ENCODE measurements at places on chromosomes 12 and 14. TPM values are rescaled to one million over a fixed set of nuclear protein-coding genes. Genes with fewer than 3 reads are reported as not detected.

The OR6C74 gene
- total RNA-seq: not detected

The PRH1 gene
- total RNA-seq: 85.8 TPM

The GXYLT1 gene
- total RNA-seq: 20.2 TPM

The GPR137C gene
- 5.0 TPM for total RNA-seq

The SRGAP1 gene
- total RNA-seq: 6.1 TPM

The CCER1 gene
- total RNA-seq: not detected

The RPGRIP1 gene
- 0.41 TPM for total RNA-seq

The HOXC4 gene
- 0.21 TPM for total RNA-seq

The HCAR3 gene
- total RNA-seq: 2.6 TPM

The SPX gene
- total RNA-seq: 19.8 TPM

The KRT85 gene
- not detected for total RNA-seq

The E2F7 gene
- 7.1 TPM for total RNA-seq

The FGD4 gene
- 54.9 TPM for total RNA-seq

The LRTM2 gene
- total RNA-seq: not detected

The HOXC9 gene
- total RNA-seq: not detected

The NANOG gene
- not detected for total RNA-seq

The RNASE1 gene
- 38.5 TPM for total RNA-seq

The PRIM1 gene
- total RNA-seq: 17.7 TPM

The FERMT2 gene
- total RNA-seq: 124 TPM

The IFT81 gene
- total RNA-seq: 32.0 TPM

GRCh38 chr12:50937653-50938052 lies 14.7 kb upstream of the HIGD1C start:
- no peak for DNase-seq

DNA sequence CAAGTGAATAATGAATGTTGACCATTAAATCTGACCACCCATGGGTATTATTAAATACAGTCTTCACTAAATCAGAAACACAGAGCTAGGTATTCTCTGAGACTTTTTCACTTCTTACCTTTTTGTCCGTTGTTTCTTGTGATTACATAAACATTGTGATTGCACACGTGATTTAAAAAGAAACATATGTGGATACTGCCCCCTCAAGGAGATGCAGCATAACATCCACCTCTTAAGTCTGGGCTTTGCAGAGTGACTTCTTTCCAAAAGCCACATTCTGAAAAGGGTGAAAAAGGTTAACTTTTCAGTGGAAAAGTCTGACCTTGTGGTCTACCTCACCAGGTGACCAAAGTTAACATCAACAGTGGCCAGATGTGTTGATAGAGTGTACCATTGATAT lies 185.5 kb upstream of the FAR2 start:
- DNase-seq: peak; percentile 19

DNA sequence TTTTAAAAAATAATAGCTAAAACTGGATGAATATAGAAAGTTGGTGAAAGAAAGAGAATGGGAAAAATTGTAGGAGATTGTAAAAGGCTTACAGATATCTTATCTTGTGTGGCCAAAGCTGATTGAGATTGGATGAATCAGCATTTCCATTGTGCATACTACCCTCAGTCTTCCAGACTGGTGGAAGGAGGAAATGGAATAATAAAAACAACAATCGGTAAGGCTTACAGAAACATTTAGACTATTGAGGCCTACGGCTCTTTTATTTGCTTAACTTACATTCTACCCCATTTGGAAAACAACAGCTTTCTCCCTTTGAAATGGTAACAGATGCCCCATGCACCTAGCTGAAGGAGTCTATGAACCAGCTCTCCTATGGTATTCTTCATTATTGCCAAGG lies 129.8 kb downstream of the PTPRB start:
- no peak for DNase-seq

GRCh38 chr14:61838661-61839245 lies 76.5 kb downstream of the SNAPC1 start:
- DNase-seq: no peak

GRCh38 chr14:102857444-102857843 lies 65.0 kb upstream of the AMN start:
- DNase-seq: no peak

DNA sequence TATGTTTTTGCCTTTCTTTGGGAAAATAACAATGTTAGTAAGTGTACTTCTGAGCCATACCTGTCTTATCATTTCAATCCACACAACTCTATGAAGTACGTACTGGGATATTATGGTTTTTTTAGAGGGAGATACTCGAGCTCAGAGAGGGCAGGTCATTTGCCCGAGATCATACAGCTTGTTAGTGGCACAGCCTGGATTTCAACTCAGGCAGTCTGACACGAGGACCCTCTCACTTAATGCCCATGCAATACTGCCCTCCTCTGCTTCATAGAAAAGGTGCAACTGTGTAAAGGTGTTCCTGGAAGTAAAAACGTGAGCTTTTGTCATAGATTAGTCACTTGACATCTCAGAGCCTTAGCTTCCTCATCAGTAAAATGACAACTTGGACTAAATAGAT lies 128.0 kb downstream of the NDUFA12 start:
- no peak for DNase-seq

- no peak for DNase-seq
These were observed 6.9 kb upstream of the SLC7A7 start for GRCh38 chr14:22822016-22822570.

DNA sequence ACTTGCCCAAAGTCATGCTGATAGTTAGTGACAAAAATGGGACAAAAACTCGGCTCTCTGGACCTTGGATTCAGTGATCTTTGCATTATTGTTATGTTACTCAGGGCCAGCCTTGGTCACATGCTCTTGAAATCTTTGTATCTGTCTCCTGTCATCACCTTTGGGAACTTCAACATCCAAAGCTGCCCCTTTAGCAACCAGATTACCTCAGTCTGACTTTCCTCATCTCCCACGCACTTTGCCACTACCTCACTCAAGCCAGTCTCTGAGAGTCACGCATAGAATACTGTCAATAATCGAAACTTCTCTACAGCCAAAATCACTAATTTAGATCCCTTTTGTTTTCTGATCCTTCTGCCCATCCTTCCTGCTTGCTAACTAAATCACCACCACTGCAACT lies 90.8 kb upstream of the DAAM1 start:
- DNase-seq: no peak

DNA sequence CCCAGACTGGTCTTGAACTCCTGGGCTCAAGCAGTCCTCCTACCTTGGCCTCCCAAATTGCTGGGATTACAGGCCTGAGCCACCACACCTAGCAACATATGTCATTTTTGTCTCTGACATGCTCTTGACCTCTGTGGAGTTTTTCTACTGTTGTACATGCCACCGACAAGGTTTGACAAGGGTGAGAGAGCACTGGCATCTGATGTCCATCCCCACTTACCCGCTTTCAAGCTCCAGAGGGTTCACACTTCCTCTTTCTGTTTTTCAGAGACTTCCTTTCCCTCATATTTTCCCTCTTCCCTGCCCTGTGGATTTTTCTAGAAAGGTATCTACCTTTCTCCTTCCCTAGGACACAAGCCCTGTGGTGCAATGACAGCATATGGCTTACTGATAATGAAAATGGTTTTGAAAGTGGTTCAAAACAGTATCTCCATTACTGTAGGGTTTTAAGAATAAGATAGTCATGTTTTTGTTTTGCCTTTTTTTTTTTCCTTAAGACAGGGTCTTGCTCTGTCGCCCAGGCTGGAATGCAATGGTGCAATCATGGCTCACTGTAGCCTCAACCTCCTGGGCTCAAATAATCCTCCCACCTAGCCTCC lies 27.7 kb upstream of the PLEKHG3 start:
- no peak for DNase-seq

DNA sequence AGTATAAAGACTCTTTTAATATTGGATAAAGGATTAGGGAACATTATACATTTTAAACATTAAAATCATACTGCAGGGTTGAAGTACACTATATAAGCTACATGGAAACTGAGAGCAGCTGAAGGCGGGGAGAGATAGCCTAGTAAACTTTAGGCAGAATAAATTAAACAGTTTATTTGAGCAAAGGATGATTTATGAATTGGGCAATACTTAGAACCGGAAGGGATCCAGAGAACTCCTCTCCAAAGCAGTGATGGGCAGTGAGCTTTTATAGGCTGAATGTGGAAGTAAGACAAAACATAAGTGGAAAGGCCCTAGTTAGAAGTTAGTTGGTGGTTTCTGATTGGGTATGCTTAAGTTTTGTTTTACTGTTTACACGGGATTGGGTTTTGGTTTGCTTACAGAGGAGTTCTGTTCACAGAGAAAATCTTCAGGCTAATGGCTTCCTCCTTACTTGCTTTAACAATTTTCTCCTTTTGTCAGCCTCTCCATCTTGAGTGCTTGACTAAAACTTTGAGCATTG lies 18.9 kb downstream of the LEMD3 start:
- DNase-seq: no peak

GRCh38 chr12:52126605-52127578 lies 47.4 kb downstream of the SMIM41 start:
- no peak for DNase-seq

DNA sequence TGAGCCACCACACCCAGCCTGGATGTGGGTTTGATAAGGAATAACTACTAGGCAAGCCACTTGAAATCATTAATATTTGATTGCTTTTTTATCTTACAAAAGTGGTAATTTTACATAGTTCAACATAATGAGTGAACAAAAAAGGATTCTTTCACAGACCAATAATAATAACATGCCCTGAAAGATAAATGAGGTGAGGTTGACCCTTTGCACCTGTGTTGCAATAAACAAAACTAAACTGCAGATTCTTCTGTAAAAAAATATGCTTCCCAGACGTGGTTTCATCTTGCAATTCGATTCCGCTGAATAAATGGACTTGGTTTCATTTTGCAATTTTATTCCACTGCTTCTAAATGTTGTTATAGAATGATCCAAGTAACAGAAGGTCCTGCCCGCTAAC lies 1514.9 kb upstream of the TMEM132C start:
- no peak for DNase-seq

DNA sequence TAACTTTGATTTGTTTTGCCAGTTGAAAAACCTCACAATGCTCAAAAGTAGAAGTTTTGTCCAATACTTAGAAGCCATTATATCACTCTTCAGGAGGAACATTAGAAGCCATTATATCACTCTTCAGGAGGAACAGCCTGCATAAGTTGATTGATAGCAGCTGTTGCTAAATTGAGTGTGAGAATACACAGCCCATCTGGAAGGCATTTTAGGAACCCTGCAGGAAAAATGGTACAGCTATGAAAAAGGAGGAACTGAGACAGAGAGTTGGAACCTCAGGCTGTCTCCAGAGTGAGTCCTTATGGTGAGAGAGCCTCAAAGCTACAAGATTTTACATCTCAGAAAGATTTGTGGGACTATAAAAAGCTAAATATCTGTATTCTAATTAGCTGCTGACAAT lies 207.0 kb downstream of the MYRFL start:
- no peak for DNase-seq

DNA sequence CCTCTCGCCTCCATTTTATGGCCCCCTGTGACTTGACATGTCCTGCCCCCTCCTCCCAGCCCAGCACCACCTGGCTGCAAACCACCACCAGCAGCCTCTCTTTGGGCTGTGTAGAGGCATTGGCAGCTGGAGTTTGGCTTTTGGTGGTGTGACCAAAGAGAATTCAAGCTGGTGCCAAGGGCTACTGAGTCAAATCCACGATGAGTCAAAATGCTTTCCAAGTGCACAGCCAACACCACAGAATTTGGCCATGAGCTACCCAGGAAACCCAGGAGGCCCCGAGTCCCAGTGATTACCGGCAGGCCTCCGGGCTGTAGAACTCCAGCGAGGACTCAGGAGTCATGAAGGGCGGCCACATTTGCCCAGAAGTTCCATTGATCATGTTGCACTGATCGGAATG lies 53.8 kb downstream of the SCARB1 start:
- no peak for DNase-seq

GRCh38 chr12:115942346-115942745 lies 335.1 kb downstream of the MED13L start:
- DNase-seq: no peak

- DNase-seq: peak; percentile 20
These were observed 50.3 kb downstream of the LMO3 start for GRCh38 chr12:16555630-16556029.

DNA sequence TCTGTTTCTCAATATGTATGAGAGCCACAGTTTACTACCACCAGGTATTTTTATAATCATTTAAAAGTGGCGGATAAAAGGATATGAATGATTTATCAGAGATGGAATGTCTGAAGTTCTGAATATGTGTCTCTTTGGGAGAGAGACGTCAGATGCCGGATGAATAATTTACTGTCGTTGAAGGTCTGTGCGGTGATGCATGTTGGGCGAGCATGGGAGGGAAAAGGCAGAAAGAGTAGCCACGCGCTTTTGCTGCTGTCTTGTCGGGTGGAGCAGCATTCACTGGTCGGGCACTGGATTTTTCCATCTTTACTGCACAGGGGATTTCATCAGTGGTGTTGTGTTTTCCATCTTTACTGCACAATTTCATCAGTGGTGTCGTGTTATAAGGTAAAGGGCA lies 65.6 kb downstream of the SYNE2 start:
- no peak for DNase-seq

DNA sequence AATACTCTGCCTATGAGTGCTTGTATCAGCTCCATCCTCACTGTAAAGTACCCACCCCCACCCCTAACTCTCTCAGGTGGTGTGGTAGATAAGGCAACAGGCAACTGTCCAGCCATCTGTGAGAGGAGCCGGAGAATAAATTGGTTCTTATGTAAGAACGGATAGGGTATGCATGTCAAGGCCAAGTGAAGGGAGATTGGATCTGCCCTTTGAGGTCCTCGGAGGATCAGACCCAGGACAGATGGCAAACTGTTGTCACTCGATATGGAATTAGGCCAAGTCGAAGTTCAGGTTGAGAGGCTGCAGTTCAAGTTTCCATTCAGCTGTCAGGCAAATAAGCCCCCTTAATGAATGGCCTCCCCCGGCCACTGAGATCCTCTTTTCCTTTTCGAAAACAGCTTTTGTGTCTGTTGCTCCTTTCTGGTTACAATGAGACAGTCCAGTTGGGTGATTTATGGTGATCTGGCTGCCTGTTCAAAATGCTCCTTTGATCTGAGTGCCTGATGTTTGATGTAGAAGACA lies 120.3 kb downstream of the VRK1 start:
- DNase-seq: peak; percentile 69

DNA sequence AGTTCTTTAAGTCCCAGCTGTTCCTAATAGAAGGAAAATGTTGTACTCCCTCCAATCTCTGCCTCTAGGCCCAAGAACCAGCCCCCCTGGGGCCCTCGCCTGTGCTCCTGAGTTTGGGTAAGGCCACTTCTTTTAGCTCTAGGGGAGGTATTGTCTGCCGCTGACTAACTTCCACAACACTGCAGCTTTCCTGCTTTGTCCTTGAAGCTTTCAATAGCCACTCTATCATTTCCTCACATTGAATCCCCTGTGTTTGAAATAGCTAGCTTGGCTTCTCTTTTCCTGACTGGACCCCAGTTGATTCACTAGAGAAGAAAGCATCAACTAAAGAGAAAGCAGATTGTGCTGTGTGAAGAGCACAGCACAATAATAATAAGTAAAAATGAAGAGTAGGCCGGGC lies 28.8 kb downstream of the KRT80 start:
- no peak for DNase-seq

DNA sequence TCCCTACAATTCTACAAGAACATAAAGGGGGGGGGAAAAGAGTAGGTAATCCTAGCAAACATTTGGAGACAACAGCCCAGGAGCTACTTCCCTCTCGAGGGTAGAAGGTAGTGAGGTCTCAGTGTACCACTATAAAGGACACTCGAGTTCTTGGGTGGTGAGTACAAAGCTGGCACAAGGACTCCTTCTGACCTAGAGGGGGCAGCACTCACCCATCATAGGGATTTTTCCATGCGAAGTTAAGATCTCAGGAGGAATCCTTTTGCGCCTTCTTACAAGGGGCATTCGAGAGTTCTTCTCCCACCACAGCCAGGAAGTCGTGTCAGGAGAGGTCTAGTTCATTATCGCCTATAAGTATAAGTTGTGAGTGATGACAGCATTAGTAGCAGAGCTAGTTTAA lies 200.2 kb upstream of the RBM19 start:
- peak; percentile 64 for DNase-seq

- no peak for DNase-seq
These were observed 4.1 kb downstream of the CDKN1B start for GRCh38 chr12:12721176-12721751.

Data from tongue (tissue), 3 donors.